NCI-H1105 treated with DMSO at 0.1 percent for 48 hours (cell line): ENCODE measurements at places on chromosomes 6 and 20.

- no peak for DNase-seq
Observed at GRCh38 chr20:10472871-10473270, 37.8 kb downstream of the SLX4IP start.

- DNase-seq: no peak
Observed at GRCh38 chr6:112879920-112880413, 532.8 kb downstream of the RFPL4B start.

- no peak for DNase-seq
Observed at GRCh38 chr6:24332317-24332716, 25.5 kb downstream of the DCDC2 start.

GRCh38 chr6:1143655-1144054 is 168.2 kb upstream of the FOXQ1 start:
- DNase-seq: no peak

- peak; percentile 21 for DNase-seq
Observed at GRCh38 chr6:42099340-42100028, 42.9 kb downstream of the C6orf132 start.

DNA sequence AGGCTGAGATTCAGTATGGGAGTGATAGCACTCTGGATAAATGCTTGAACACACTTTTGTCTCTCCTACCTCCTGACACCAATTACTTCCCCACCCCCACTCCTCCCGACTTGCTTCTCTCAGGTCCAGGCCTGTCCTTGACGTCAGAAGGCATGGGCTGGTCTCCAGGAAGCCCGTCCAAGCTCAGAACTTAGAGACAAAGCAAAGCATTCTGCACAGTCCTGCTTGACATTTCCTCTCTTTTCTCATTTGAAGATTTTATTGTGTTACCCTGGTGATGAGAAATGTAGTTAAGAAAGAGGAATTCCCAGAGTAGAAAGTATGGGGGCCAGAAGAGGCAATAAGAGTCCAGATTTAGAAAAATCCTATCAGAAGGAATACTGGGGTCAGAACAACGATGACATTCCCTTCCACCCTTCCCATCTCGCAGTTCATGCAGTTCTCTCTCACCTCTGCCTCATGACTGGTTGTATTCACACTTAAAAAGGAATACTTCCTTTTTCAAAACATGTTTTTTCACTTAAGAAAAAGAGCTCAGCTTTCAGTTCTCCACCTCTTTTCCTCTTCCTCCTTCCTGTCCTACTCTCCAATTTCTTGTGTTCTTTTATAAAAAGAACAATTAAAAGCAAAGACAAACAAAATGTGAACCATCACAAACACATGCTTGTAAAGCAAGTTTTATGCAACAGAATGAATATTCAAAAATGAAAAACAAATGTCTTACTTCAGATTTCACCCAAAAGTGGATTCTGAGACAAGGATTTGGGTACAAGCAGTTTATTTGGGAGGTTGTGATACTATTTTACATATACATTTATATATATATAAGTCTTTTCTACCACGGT is 18.5 kb upstream of the FAM184A start:
- no peak for DNase-seq

DNA sequence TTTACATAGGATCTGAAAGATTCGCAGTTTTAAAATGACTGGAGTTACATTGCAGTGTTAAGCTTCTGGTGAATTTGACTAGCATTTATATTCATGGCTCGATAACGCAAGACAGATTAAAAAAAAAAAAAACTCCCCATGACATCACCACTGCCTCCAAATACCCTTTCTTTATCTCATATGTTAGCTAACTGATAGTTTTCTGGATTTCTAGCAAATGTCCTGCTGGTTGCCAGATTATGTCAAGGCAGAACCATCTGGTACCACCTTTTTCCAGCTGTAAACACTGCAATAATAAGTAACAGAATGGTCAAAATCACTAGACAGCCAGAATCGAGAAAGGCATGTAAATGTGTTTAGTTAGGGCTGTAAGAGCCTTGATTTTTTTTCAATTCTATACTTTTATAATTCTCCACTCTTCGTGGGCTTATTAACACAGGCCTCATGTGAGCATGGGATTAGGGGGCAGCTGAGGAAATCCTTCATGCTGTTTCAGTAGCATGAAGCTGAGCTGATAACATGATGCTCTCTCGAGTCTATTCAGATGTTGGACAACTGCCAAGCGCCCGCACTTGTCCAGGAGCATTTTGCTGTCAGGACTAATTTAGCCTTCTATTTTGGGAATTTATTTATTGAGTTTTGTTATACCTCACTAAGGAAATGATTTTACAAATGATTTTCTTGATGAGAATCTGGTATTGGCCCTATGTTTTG is 166.0 kb upstream of the SCGN start:
- peak; percentile 91 for DNase-seq

- DNase-seq: peak; percentile 37
Observed at GRCh38 chr6:3320238-3320811, 61.6 kb downstream of the PSMG4 start.

DNA sequence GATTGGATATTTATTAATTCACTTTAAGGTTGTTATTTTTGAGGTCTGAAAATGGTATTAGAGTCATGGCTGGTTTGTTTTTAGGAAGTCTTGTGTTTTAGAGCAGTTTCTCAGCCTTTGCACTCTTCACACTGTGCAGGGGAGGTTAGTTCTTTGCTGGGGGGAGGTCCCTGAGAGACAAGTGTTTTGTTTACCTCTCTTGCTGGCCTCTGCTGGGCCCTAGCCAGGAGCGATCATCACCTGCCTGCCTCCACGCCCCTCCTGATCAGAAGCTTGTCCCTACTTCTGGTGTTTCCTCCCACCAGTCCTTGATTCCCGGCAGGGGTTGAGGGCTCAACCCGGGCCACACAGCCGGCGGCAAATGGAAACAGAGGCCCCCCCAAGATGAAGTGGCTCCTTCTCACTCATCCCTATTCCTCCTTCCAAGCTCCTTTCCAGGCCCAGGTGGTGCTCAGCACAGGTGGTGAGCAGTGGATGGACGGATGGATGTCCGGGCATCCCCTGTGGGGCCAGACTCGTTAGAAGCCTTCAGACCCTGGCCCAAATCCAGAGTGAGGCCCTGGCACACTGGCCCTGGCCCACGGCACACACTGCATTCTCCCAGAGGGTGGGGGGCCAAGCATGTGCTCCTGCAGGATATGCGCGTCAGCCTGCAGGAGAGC is 51.3 kb downstream of the GRM4 start:
- DNase-seq: peak; percentile 89

- DNase-seq: no peak
Observed at GRCh38 chr6:114142258-114142657, 171.3 kb upstream of the HDAC2 start.
